Subcutaneous preadipocyte (primary cell): ENCODE measurements at places on chromosomes 5 and 9. TPM values are rescaled to one million over a fixed set of nuclear protein-coding genes. Genes with fewer than 3 reads are reported as not detected.

The TXNDC8 gene
- not detected in 2 replicates for total RNA-seq

The RNF183 gene
- under 0.01 TPM in 1 of 2 replicates, not detected in the other for total RNA-seq

The AK3 gene
- 39.5 and 48.9 TPM in 2 replicates for total RNA-seq

The ORM2 gene
- not detected in 2 replicates for total RNA-seq

The ENTPD2 gene
- not detected in 2 replicates for total RNA-seq

The PCA3 gene
- under 0.01 TPM in 2 replicates for total RNA-seq

The IFT74 gene
- 14.3 and 14.7 TPM in 2 replicates for total RNA-seq

The TEX48 gene
- total RNA-seq = not detected in 2 replicates

The NR5A1 gene
- not detected in 2 replicates for total RNA-seq

The SLC6A7 gene
- total RNA-seq = not detected in 2 replicates

The C9orf85 gene
- 14.0 and 14.1 TPM in 2 replicates for total RNA-seq

The GAPT gene
- total RNA-seq = not detected in 2 replicates

The WHRN gene
- 0.73 and 0.78 TPM in 2 replicates for total RNA-seq

The EIF4E1B gene
- not detected in 2 replicates for total RNA-seq

The IFNA21 gene
- not detected in 2 replicates for total RNA-seq

The RNF130 gene
- 15.2 and 18.4 TPM in 2 replicates for total RNA-seq

The PGM5 gene
- 0.78 and 4.0 TPM in 2 replicates for total RNA-seq

The SH3PXD2B gene
- total RNA-seq = 53.0 and 60.6 TPM in 2 replicates

The RANBP3L gene
- under 0.01 TPM in 1 of 2 replicates, not detected in the other for total RNA-seq

The TLE1 gene
- total RNA-seq = 9.8 and 20.2 TPM in 2 replicates

The PDCD1LG2 gene
- 4.4 and 8.2 TPM in 2 replicates for total RNA-seq

The SHOC1 gene
- total RNA-seq = not detected in 2 replicates

The PCDHGB4 gene
- 5.9 and 8.8 TPM in 2 replicates for total RNA-seq

The OR1Q1 gene
- total RNA-seq = not detected in 2 replicates

The KCNIP1 gene
- total RNA-seq = not detected in 2 replicates

The GABRB2 gene
- not detected in 2 replicates for total RNA-seq

The AGXT2 gene
- not detected in 2 replicates for total RNA-seq

The CDH18 gene
- 0.37 and 0.39 TPM in 2 replicates for total RNA-seq

The GABRG2 gene
- total RNA-seq = not detected in 2 replicates

The GRM6 gene
- not detected in 2 replicates for total RNA-seq

The TOR4A gene
- total RNA-seq = 4.0 and 16.0 TPM in 2 replicates

The UGT3A2 gene
- total RNA-seq = not detected in 2 replicates

The OR1J2 gene
- total RNA-seq = 0.20 and 0.73 TPM in 2 replicates

The RANBP17 gene
- 2.3 and 2.6 TPM in 2 replicates for total RNA-seq

The C6 gene
- total RNA-seq = 0.37 TPM in 1 of 2 replicates, not detected in the other

The DOCK8 gene
- under 0.01 and 0.59 TPM in 2 replicates for total RNA-seq

The ANKRD18A gene
- not detected in 2 replicates for total RNA-seq

The ARL10 gene
- 6.1 and 7.7 TPM in 2 replicates for total RNA-seq

The PPP3R2 gene
- total RNA-seq = not detected in 2 replicates

The S100Z gene
- not detected in 2 replicates for total RNA-seq

The PRDM9 gene
- not detected in 2 replicates for total RNA-seq

The ECPAS gene
- total RNA-seq = 107 and 116 TPM in 2 replicates

The RMRP gene
- total RNA-seq = 167,582 and 231,316 TPM in 2 replicates

The SEMA4D gene
- total RNA-seq = 0.37 and 0.39 TPM in 2 replicates

The RAPGEF6 gene
- 13.2 and 23.7 TPM in 2 replicates for total RNA-seq

The PCDHA13 gene
- not detected in 2 replicates for total RNA-seq

The WDR38 gene
- total RNA-seq = not detected in 2 replicates
